ENCODE measurements at places on chromosomes 11 and 22. TPM values are rescaled to one million over a fixed set of nuclear protein-coding genes. Genes with fewer than 3 reads are reported as not detected.

DNA sequence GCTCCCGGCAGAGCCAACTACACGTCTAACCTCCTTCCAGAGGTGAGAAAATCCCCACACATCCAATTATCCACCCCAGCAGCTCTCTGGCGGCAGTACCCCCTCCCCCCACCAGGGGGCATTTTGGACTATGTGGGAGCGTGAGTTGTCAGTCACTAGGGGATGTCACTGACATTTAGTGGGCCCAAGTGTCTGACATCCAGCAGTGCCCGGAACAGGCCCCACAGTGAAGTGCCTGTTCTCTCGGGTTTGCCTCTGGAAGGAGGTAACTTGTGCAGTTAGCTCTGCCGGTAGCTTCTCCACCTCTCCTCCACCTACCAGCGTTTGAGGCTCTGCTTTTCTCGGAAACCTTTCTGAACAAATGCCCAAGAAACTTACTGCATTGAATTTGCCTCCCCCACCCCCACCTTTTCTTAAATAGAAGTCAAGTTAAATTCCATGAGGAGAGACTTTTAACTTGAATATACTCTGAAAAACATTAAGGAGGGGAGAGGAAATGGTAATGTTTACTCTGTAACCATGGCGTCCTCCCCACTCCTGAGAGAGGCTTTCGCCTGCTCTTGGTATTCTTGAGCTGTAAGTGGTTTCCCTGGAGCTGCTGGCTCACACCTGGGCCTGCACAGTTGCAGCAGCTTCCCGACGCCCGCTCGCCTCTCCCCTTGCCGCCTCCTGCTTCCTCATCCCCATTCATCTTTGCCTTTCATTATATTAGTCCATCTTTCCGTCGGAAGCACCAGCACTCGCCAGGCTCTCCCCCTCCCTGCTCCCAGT, 112.8 kb downstream of the WNT7B start:
- no peak for DNase-seq

DNA sequence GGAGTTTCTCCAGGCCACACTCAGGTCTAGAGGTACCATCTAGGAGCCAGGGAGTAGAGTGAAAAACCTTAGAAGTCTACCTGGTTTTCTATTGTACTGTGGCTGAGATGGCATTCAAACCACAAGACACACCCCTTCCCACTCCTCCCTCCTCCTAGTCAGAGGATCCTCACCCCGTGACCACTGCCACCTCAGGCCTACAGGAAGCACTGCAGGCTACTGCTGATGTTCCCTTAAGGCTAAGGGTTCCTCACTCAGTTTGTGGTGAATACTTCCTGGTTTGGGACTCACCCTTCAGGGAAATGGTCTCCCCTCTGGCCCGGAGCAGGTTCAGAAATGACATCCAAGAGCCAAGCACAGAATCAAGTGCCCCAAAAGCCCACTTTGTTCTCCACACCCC, 1293.9 kb downstream of the JRKL start:
- no peak for DNase-seq

- no peak for DNase-seq
These were observed 20.3 kb upstream of the MALAT1 start for GRCh38 chr11:65478388-65479183.

DNA sequence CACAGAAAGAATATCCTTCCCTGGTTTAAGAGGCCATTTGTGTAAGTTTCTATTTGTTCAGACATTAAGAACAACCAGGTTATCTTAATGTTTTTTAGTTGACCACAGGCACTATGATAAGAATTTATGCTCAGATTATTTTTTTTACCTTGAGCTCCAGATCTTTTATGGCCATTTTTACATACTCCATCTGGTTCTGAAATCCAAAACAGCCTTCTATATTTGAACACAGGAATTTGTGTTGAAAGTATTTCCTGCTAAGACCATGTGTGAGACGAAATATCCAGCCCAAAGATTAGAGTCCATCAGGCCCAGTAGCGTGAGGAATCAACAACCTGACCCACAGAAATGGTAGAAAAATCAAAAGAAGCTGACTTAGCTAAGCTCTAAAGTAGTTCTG, 569.9 kb upstream of the FAT3 start:
- DNase-seq, result no peak

DNA sequence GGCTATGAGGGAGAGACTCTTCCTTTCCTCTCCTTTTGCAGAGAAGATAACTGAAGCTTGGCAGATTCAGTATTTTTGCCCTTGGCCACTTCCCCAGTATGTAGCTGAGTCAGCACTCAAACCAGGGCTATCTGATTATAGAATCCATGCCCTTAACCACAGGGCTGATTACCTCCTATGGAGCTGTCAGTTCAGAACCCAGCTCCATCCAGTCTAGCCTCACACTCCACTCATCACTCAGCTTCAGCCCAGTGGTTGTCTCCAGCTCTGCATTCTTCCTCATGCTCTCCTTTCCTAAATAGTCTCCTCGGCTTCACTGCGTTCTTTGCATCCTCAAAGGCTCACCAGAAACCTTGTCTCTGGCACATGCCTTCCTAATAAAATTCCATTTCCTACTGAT, 151.6 kb upstream of the BLID start:
- no peak for DNase-seq

DNA sequence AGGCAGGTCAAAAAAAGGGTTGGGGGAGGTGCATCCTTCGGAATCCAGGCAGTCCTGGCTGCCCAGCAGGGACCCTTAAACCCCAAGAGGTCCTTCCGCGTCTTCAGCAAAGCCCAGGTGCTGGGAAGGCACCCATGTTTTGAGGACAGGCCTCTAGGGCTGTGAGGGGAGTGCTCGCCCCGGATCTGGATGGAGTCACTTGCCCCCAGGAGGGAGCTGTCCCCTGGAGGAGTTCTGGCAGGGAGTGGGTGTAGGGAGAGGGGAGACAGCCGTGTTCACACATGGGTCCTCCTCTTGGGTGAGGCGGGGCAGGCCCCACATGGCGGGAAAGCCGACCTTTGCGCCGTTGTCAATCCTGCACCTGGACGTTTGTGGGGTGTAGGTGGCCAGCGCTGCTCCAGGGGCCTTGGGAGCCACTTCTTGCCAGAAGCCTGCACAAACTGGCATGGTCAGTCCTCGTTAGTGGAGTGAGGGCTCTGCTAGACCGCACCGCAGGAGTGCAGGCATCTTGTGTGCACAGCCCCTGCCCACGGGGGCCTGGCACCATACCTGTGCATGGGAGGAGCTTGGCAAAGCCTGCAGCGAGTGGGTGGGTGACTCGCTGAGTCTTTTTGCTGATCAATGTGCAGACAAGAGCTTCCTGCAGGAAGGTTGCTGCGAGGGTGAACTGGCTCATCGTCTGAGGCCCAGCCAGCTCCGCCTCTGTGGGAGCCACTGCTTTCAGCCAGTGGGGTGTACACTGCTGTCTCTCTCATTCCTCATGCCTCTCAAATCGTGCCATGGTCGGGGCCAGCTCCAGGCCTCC, 16.0 kb downstream of the PPIL2 start:
- no peak for DNase-seq

DNA sequence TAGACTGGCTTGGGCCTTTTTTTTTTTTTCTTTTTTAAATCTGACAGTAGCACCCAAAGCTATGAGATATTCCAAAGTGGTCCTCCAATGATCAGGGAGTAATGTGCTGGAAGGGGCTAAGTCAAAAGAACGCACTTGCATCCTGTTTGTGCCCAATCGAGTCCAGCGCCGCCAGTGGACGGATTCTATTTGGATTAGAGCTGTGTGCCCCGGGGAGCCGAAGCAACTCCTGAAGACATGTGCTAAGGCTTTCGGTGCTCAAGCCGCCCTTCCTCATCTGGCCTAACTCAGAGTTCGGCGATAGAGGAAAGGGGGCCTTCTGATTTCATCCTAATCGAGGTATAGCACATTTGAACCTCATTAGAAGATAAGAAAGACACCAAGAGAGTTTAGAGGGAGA, 147.8 kb upstream of the NECTIN1 start:
- no peak for DNase-seq

GRCh38 chr11:5600374-5600851, 4.0 kb downstream of the TRIM6 start:
- no peak for DNase-seq

DNA sequence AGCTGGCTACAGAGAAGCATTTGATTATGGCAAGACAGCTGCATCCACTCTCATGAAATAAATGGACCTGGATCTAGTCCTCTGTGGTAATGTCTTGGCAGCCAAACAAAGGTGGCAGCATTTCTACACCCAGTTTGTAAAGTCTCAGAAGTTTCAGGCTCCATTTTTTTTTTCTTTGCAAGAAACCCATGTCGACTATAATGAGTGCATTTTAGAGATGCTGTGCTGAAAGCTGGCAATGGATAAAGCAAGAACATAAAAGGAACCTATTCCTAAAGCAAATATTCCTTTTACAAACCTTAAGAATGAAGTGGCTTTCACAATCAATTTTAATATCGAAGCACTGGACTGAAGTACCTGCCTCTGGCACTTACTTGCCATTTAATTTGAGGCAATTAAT, 33.5 kb downstream of the THAP12 start:
- no peak for DNase-seq

DNA sequence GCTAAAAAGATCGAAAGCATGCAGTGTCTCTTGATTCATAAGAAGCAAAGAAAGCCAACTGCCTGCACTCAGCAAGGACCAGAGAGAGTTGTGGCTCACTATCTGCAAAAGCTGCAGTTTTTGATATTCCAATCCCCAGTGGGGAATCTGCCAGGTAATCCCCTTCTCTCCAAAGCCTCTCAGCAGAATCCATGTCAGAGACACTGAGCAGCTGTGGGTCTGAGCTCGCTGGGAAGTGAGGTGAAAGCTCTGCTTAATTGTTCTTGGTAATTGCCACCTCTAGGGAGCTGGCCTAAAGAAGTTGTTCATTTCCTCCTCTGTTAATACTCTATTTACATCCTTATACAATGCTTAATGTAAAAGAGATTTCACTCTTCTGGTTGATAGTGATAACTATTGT, 261.3 kb upstream of the LRRC4C start:
- DNase-seq, result no peak

- DNase-seq, result peak; percentile 8
These were observed 569 bp downstream of the FAM76B start for GRCh38 chr11:95788921-95789505.

- no peak for DNase-seq
These were observed 20.9 kb downstream of the RCOR2 start for GRCh38 chr11:63896071-63896470.

SEC14L6 gene
- 1.4 TPM for total RNA-seq

FAM181B gene
- total RNA-seq, result 9.7 TPM

PKP3 gene
- under 0.01 TPM for total RNA-seq

Measured in occipital lobe (tissue), 3 donors.